ENCODE measurements at places on chromosomes 12 and 14.
A peak's percentile ranks its signal among the peaks of the same experiment; 100 is the strongest.

DNA sequence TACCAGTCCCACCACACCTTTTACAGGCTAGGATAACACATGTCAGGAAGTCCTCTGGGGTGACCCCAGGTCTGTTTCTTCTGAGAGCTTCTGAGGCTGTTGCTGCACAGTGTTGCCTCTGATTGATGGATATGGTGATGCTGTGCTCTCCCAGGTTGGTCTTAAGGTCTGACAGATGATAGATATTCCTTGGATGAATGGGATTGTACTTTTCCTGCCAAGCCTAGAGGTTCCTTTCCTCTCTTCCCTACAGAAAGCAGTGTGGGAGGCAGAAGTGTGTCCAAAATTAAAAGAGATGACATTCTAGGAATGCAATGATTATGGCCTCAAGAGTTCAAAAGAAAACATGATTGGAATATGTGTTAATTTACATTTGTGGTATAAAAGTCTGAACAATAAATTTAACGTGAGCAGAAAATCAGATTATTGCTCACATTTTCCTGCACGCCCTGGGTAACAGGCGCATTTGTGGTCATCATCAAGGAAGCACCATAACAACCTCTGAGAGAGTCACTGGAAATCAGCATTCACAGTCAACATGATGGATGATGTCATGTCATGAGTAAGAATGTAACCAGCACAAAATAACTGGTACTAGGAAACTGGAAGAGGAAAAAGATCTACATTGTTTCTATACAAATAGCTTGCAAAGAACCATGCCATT lies 73.7 kb downstream of the BBS10 start:
- DNase-seq, result no peak

- DNase-seq, result no peak
These were observed 68.6 kb downstream of the RFLNA start for GRCh38 chr12:124363353-124363965.

- no peak for DNase-seq
These were observed 107.3 kb downstream of the BCL11B start for GRCh38 chr14:99164712-99165111.

DNA sequence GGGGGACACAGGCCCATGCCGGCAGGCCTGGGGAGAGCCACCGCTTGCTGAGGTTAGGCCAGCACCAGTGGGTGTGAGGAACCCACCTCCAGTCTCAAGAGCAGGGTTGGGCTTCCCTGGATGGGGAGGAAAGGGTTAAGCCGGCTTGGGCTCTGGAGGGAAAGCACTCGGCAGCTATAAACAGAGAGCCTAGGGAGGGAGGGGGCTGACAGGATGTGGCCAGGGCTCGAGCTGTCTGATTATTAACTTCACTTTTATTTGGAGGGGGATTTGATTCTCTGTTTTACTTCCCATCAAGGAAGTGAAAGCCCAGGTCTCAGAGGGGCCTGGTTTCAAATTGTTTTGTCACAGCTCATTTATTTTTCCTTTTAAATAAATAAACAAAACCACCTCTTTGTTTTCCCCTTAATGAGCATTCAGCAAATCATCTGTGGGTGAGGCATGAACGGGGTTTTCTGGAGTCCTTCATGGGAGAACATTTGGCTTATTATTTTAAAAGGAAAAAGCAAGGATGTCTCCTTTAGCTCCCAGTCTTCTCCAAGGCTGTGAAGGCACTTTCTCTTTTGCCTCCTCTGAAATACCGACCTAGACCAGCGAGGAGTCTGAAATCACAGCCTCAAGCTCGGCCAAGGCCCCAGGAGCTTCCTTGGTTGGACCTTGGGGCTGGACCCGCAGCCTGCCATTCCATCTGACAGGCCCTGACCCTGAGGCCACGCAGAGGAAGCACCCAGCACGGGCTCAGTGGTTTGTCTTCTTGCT lies 21.9 kb upstream of the ZFP36L1 start:
- peak; percentile 90 for DNase-seq

All from H7 (cell line).